ENCODE measurements at places on chromosomes 1 and 21. TPM values are rescaled to one million over a fixed set of nuclear protein-coding genes. Genes with fewer than 3 reads are reported as not detected.

CNIH3 gene
- total RNA-seq, result 23.5 TPM

FMOD gene
- total RNA-seq, result not detected

LRRC71 gene
- not detected for total RNA-seq

FGR gene
- total RNA-seq, result 0.17 TPM

C1orf87 gene
- not detected for total RNA-seq

LRRC7 gene
- 0.49 TPM for total RNA-seq

HJV gene
- not detected for total RNA-seq

RPAP2 gene
- 13.2 TPM for total RNA-seq

KCNH1 gene
- total RNA-seq, result 2.8 TPM

DNA sequence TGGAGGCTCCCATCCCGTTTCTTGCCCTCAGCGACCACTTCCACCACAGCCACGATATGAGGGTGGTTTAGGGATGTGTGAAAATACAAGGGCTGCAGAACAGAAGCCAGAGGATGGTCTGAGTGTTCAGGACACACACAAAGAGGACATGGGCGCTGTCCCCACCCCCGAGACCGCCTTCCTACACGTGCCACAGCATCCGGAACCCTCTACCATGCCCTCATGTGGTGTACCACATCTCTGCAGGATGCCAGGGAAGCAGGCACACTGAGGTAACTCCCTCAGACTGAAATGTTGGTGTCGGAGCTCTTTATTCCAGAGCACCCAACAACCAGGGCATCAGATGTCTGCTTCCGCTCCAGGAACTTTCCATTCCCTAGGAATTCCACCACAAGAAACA is 23.1 kb downstream of the NPHP4 start:
- no peak for DNase-seq

DNA sequence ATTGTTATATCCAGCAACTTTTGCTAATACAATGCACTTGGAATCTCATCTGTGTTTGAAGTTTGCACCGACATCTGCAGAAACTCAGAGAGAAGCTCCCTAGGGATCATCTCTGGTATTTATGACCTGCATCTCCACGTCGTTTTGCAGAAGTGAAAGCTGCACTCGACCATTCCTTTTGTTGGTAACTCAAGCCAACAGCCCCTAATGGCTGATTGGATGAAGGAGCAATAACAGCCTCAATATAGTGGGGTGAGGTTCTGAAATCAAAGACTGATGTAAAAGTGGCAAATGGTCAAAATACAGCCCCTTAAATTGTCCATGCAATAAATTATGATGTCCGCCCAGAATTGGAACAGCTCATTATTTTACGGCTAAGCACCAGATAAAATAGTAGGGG is 344.2 kb upstream of the KAZN start:
- DNase-seq, result no peak

GRCh38 chr1:103170609-103171008 is 62.3 kb upstream of the COL11A1 start:
- no peak for DNase-seq

DNA sequence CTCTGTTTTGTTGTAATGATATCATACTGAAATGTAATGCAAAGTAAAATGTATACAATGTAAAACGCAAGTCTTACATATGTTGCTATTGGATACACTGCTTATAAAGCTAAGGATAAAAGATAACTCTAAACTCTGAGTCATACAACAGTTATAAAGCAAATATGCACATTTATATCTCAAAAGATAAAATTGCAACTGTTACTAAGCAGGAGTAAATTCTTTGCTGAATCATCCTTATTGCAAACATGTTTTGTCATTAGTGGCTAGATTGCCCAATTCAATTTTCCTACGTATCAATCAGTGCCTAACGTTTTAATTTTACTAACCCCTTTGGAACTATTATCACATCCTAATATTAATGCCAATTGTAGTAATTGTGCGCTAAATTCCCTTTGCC is 762.9 kb downstream of the LTN1 start:
- DNase-seq, result peak; percentile 45

GRCh38 chr21:37553078-37553481 is 186.5 kb downstream of the DYRK1A start:
- no peak for DNase-seq

DNA sequence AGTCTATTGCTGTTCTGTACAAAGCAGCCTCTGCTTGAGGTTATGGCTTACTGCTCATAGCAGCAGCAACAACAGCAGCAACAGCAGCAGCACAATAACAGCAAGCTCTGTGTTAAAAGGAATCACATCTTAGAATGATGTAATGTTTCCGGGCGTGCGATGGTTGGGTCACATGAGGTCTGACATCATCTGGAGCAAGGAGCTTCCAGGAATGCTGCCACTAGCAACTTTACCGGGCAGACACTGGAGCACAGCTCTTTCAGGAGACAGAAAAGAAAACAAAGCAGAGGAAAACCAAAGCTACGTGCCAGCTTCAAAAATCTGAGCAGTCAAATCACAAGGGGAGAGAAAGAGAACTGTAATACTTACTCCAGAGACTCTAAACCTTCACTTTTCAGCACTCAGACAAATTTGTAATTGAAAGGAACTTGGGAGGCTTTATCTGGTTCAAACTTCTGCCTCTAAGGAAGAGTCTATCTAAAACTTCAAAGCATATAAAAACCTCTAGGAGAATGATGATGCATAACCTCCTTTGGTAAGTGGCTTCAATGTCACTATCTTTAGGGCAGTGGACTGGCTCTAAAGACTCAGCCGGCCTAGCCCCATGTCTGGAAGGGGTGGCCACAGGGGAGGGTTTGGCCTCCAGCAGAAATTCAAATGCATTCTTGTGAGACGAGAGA is 28.3 kb upstream of the RAB3GAP2 start:
- DNase-seq, result peak; percentile 83

GRCh38 chr1:235253219-235253962 is 74.6 kb downstream of the ARID4B start:
- peak; percentile 84 for DNase-seq

DNA sequence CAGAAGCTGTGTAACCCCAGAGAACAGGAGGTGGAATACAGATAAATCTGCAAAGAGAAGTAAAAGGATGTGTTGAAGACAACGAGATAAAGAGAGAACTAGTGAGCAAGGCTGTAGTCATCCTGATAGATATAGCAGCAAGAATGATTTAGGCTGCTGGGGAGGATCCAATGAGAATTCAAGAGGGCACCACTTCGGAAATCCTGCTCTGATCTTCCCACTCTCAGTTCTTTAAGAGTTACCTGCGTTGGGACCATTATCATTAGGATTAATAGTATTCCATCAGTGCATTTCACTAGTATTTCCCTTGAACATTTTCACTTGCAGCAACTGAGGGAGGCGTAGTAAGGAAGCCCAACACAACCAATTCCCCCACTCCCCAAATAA is at the start of gene BRINP3:
Gene BRINP3 (minus strand): TSS at position 103 of the 387 bp plus-strand sequence.
- no peak for DNase-seq

- no peak for DNase-seq
Measured at GRCh38 chr1:27520651-27521050, 30.7 kb upstream of the WASF2 start.

DNA sequence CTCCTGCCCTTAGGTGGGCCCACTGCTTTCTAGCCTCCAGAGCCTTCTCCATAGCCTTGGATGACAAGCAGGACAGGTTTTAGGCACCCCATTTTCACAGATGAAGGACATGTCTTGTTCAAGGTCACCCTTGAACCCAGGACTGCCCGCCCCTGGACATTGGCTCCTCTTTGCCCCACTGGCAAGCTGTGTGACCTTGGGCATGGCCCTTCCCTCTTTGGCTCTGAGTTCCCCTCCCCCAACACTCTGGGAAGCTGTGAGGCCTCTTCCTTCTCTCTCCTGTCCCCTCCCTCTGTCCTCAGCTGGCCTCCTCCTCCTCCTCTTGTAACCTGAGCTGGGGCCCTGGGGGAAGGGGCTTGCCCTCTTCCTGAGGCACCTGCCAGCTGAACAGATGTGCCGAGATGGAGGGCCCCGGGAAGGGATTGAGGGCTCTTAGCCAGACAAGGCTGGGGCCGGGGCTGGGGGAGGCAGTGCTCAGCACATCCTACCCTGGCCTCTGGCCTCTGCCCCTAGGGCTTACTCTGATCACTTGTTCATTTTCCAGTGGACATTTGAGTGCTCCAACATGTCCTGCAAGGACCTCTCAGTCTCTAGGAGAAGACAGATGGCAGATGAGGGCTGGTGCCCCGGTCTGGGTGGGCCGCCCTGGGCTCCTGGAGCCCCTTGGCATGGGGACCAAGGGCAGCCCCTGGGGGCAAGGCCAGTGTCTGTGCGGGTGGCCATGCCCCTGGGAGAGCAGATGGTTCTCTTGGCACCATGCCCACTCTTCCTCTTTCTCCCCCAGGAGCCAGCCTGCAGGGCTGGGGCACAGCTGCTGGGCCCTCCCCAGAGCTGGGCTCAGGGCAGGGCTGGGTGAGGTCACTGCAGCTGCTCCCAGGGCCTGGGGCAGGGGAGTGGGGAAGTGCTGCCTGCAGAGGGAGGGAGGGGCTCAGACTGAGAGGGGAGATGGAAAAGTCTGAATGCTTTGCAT is 10.7 kb downstream of the FOXO6 start:
- peak; percentile 67 for DNase-seq

DNA sequence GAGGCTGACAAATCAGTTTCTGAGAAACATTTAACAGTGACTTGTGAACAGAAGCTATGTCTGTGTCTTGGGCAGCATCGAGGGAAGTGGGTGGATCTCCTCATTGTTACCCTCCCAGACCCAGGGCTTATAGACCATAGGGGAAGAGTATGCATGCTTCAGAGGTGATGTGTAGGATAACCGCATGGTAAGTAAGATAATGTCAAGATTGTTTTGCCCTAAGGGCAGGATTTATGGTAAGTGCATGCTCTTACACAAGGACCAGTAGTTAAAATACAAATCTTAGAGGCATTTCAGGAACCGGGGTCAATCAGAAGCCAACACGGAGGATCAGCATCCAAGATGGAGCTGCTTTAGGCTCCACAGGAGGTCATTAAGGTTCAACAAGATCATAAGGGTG is 7.7 kb upstream of the PRMT2 start:
- DNase-seq, result no peak

GRCh38 chr1:34037109-34037508 is 127.9 kb downstream of the CSMD2 start:
- no peak for DNase-seq

DNA sequence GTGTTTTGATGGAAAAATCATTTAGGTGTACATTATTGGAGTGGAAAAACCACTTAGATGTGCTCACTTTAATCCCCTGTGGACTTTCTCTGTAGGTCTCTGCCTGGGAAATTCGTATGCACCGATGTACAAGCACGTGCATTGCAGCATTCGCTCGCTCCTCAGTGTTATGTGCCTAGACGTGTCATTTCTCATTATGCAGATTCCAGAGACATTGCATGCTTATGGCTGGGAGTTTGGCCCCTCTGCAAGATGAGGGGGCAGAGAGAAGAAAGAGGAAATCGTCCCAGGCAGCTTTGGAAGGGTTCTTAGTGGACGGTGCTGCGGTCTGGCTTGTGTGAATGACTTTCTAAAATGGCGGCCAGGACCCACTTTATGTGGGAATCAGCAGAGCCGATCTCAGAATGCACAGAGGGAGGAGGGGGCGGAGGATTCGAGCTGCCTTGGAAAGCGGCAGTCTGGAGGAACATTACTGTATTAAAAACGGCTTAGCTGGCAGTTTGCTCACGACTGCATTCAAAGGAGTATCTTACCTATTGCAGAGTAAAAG is 2.3 kb downstream of the SPEN start:
- DNase-seq, result peak; percentile 75

DNA sequence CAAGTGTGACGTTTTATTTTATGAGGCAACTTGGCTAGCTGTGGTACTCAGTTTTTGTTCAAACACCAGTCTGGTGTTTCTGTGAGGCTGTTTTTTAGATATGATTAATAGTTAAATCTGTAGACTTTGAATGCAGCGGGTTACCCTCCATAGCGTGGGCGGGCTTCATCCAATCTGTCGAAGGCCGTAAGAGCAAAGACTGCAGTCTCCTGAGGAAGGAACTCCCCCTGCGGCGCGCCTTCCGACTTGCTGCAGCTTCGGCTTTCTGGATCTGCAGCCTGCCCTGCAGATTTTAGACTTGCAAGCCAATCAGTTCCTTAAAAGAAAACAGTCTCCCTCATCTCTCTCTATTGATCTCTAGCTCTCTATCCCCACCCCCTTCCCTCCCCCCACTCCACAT is 4.2 kb upstream of the ZNF496 start:
- no peak for DNase-seq

DNA sequence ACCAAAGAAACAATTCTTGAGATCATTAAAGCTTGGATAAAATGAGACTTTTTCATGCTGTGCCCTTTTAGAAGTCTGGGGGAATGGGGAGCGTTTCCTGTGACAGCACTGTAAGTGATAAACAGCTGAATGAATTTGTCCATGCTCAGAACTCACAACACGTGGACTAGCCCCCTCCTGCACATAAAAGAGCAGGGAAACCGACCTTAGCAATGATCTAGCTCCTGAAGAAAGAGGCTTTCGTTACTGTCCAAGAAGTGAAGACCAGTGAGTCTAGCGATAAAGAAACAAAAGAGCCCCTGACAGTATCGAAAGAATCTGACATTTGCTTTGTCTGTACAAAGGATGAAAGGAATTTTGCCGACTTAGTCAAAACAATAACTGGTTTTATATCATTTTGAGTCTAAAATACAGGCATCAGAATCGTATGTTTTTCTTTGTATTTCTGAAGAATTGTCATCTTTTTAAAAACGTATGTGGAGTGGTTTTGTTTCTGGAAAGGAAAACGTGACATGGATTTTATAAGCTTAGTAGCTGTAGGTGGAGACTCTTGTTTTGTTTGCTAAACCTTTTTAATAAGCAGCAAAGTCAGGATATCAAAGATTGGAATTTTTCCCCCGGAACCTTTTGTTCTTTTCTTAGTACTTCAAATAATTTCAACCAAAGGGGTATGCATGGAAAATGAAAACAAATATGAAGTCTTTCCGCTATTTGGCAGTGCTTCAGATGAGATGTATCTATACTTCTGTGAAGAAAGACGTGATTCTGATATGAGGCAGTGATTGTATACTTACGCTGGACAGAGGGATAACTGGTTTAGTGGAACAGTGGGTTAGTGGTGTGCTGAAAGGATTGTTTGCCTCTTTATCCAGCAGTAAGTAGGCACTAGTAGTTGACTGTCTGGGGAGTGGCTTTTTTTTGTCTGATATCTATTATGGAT is 61.0 kb downstream of the MAST2 start:
- DNase-seq, result peak; percentile 53

- DNase-seq, result no peak
Measured at GRCh38 chr1:65440915-65441314, 20.4 kb downstream of the LEPR start.

- no peak for DNase-seq
Measured at GRCh38 chr1:89842567-89843272, 21.9 kb downstream of the LRRC8D start.

DNA sequence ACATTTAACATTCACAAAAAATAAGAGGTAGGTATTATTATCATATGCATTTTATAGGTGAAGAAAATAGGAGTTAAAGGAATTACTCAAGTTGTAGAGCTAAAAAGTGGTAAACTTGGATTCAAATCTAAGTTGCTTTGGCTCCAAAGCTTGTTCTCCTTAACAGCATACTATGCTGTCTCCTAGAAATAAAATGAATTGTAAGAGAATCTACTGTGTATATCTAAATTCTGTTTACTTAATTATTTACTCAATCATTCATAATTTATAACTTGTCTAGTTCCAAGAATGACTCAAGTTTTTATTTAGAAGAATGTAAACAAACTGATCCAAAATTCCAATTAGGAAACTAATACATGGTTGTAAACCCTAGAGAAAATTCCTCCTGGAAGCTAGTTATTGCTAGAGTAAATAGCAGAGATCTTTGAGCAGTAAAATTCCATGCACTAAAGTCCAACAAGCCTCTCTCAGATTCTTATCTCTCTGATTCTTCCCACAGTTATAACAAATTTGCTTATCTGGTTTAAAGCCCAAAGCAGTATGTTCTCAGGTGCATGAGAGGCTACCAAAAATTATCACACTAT is 132.5 kb upstream of the DPT start:
- peak; percentile 62 for DNase-seq

- DNase-seq, result no peak
Measured at GRCh38 chr1:183810756-183811544, 6.0 kb downstream of the RGL1 start.

All from M059J (cell line).